Calu3 (cell line): ENCODE measurements at places on chromosomes 4 and X. TPM values are rescaled to one million over a fixed set of nuclear protein-coding genes. Genes with fewer than 3 reads are reported as not detected.

Gene DUSP21
- total RNA-seq: not detected in 2 replicates

Gene ATP2B3
- total RNA-seq: not detected in 2 replicates

DNA sequence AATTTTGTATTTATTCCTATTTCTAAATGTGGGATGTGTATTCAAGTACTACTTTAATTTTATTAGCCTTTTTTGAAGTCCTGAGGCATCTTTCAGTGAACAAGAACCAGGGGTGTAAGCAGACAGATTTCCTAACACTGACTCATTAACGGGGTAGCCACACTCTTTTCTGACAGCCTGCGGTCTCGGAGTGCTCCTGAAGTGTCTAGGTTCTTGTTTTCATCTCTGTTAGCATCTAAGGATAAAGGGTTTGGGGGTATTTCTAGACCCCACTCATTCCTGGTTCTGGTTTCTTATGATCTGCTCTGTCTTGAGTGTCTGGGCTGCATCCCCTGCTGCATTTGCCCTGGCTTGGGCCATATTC, 71.9 kb downstream of the GC start:
- no peaks in the 10 kb centered on the region for H3K36me3 ChIP-seq
- peaks cover 14% of the 10 kb centered on the region for H3K4me1 ChIP-seq
- H3K27me3 ChIP-seq: no peaks in the 10 kb centered on the region
- DNase-seq: no peak
- H3K27ac ChIP-seq: no peak overlapping the region

GRCh38 chr4:93743635-93744034, 84.9 kb upstream of the ATOH1 start:
- no peaks in the 10 kb centered on the region for H3K36me3 ChIP-seq
- H3K27me3 ChIP-seq: no peaks in the 10 kb centered on the region

- no peaks in the 10 kb centered on the region for H3K36me3 ChIP-seq
- DNase-seq: no peak
- peaks cover 17% of the 10 kb centered on the region for H3K4me1 ChIP-seq
Observed at GRCh38 chr4:143386812-143387211, 50.1 kb downstream of the GAB1 start.
